Gastrocnemius medialis (tissue), 4 donors: ENCODE measurements at places on chromosomes 1 and 21. TPM values are rescaled to one million over a fixed set of nuclear protein-coding genes. Genes with fewer than 3 reads are reported as not detected.

The RBP7 gene
- total RNA-seq, result 7.9 TPM

The GJC2 gene
- 0.64 TPM for total RNA-seq

The OR10X1 gene
- total RNA-seq, result not detected

The VSIG8 gene
- total RNA-seq, result not detected

The RIMS3 gene
- 0.56 TPM for total RNA-seq

The ADAMTS1 gene
- 26.8 TPM for total RNA-seq

The GPBP1L1 gene
- total RNA-seq, result 58.5 TPM

The LRRC40 gene
- 6.5 TPM for total RNA-seq

The RGS13 gene
- not detected for total RNA-seq

The DNASE2B gene
- 1.3 TPM for total RNA-seq

The PRDM2 gene
- total RNA-seq, result 37.0 TPM

The KRTAP7-1 gene
- total RNA-seq, result not detected

The GIPC2 gene
- total RNA-seq, result 1.5 TPM

DNA sequence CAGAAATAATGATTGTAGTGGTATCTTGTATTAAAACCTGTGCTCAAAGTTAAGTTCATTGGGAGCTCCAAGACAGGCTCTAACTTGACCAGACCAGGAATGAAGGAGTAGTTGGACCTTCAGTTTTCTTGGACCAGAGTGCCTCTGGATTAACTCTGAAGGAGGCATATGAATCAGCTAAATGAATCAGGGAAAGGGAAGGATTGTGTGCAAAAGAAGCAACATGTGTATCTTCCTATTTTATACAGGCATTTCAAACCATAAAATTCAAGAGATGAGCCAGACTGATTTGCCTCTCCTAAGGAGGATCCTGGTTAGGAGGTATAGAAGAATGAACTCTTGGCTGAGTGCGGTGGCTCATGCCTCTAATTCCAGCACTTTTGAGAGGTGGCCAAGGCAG is 71.4 kb downstream of the CC2D1B start:
- DNase-seq, result no peak

DNA sequence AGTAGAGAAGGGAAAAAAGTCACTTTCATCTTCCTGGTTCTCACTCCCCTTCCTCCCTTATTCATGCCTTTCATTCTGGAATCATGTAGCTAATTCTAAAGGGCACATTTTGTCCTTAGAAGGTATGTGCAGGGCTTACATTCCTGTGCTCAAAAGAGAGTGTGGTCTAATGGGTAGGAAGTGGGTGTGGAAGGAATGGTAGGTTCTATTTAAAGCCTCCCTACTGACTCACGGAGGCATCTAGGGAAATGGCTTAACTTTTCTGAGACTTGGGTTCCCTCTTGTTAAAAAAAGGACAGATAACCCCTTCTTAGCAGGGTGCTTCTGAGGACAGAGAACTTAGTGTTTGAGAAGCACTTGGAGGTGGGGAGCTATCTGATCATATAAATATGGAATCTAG is 249.3 kb upstream of the DUSP10 start:
- DNase-seq, result no peak

DNA sequence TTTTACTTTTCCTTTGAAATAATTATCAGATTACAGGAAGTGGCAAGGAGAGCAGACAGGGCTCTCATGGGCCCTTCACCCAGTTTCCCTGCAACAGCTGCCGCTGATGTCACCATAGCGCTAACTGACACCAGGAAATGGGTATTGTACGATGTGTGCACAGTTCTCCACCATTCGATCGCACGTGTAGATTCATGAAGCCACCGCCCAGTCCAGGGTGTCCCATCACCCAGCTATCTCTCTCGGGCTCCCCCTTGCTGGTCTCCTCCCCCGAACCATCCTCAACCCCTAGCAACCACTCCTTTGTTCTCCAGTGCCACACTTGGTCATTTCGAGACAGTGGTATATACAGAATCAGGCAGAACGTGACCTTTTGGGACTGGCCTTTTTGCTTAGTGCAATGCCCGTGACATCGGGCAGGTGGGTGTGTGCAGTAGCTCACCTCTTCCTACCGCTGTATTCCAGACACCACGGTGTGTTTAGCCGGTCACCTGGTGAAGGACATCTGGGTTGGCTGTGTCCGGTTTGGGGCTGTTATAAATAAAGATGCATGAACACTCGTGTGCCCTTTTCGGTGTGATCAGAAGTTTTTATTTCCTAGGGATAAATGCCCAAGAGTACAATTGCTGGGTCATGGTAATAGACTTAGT is 118.4 kb downstream of the CRYAA start:
- DNase-seq, result no peak

DNA sequence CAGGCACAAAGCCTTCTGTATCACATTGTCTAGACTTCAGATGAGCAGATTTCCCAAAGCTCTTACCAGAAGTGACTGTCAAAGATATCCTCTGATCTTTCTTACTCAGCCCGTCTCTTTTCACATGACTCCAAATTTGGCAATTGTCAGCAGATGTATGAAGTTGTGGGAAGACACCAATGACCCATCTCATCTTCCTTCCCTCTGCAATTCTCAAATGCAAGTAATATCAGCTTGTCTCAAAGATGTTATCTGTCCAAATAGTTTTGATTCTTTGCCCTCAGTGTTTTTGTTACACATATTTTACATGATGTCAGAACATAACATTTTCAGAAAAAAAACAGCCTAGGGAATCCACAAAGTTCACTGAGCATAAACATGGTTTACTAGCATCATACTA is 45.1 kb upstream of the RGS2 start:
- no peak for DNase-seq

GRCh38 chr1:43653339-43653738 is 3.4 kb downstream of the KDM4A start:
- DNase-seq, result no peak

DNA sequence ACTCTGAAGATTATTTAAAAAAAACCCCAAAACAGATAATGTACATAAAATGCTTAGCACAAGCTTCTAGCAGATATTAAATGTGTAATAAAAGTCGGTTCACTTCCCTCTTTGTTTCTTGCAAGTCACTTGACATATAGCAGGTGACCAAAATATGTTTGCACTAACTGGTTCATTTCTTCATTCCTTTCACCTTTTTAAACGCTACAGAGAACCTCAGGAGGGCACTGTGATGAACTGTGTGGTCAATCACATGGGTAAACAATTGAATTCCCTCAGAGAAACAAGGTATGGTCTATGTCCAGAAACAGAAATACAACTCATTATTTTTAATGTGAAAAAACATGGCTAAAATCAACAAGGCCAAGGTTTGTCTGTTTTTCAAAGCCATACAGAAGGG is 51.3 kb upstream of the BCL10 start:
- no peak for DNase-seq

DNA sequence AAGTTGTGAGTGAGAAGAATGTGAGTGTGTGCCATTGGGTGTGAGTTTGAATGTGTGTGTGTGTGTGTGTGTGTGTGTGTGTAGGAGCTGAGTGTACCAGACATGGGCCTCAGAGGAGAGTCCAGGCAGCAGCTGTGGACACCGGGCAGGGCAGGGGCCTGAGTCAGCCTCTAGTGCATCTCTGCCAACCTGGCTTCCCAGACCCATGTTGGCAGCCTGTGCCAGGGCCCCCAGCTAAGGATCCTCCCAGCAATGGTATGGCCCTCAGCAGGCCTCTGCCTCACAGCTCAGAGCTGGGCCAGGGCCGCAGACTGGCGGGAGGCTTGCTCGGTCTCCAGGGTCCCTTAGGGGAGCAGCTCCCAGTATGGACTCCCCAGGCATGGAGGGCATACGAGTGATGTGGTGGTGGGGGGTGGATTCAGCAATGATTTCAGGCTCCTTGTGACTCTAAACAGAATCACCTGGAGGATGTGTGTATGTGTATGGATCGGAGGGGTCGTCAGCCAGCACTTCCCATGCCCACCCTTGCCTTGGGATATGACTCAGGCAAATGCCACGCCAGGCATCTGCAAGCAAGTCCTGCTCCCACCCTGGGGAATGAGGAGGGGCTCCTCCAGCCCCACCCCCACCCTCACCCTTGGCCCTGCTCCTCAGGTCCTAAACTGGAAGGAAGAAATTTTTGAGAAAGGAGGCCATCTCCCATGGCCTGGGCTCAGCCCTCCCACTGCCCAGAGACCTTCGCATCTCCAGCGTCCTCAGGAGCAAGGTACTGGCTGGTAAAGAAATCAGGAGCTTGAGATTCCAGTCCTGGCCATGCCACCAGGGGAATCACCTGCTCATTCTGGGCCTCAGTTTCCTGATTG is 1.8 kb upstream of the FOXO6 start:
- DNase-seq, result peak; percentile 80

DNA sequence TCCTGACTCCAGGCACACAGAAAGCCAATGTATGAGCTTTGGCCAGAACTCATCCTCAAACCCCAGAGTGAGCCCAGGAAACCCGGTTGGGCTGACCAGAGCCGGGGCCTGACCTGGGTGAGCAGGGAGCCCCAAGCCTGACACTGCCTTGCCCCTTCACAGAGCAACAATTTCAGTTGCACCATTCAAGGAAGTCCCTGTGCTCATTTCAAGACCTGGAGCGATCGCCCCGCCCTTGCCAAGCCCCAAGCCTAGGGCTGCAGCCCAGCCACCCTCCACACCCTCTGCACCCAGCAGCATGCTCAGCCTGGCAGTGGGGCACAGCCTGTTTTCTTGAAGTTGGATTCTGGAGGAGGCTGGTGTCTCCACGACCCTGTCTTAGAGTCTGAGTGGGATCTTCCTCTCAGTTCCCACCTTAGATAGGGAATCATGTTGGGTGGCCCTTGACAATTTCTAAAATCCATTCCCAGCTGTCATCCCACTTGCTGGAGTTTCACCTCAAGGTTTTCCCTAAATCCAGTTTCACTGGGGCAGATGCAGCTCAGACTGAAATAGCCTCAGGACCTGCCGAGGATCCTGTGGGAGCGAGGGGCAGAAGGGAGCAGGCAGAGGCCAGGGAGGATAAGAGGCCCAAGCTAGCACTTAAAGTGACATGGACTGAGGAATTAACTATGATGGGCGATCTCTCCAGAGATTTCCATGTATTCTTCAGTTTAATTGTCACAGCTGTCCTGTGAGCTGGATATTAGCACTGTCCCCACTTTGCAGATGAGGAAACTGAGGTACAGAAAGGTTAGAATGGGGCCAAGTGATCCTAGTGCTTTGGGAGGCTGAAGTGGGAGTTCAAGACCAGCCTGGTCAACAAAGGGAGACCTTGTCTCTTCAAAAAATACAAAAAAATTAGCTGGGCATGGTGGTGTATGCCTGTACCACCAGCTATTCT is 2.5 kb downstream of the NBL1 start:
- DNase-seq, result no peak

- DNase-seq, result no peak
Measured at GRCh38 chr1:107622535-107622934, 342.4 kb downstream of the VAV3 start.

GRCh38 chr1:218480588-218481099 is 135.5 kb downstream of the TGFB2 start:
- DNase-seq, result no peak

DNA sequence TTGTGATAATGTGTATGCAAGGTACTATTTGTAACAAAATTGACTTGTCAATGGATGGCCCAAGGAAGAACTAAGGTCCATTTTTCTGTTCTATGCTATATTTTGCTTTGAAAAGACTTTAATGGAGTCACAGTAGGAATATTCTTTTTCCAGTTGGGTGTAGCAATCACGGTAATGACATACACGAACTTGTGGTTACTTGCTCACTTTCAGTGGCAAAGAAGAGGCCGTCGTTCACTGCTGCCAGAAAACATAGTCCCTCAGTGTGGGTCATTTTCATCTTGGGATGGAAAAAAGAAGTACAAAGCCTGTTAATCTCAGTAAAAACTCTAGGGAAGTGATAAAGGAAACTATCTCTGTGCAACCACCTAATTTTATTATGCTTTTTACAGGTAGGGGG is 47.8 kb upstream of the LAMC2 start:
- no peak for DNase-seq

DNA sequence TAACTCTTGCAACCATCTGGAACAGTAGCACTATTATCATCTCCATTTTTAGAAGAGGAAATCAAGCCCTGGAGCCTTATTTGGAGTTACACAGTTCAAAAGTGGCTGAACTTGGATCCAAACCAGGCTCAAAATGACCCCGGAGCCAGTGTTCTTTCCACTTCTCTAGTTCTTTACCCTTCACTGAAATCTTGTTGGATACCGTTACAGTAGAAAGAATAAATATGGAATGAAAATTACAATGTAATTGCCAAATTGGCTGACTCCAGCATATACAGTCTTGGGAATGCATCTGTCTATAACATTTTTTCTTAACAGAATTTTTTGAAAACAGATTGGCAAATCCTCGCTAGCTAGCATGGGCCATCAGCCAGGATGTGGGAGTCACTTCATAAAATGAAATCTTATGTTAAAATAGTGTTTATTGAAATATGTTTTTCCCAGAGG is 261.4 kb downstream of the CTH start:
- no peak for DNase-seq

GRCh38 chr1:38546636-38547035 is 312.9 kb downstream of the RRAGC start:
- DNase-seq, result no peak

GRCh38 chr1:70961374-70961975 is 86.1 kb downstream of the PTGER3 start:
- no peak for DNase-seq

DNA sequence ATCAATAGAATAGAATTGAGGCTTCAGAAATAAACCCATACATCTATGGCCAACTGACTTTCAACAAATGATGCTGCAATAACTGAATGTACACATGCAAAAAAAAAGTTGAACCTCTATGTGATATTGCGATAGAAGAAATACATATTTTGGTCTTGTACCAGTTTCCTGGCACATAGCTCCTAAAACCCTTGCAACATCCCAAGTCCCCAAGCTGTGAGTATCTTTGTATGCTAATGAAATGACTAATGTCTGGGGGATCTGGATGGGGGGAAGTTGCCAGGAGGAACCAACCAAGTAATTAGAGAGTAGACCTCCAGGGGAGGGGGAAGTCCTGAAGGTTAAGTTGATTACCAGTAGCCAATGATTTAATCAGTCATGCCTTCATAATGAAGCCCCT is 24.4 kb downstream of the BLZF1 start:
- DNase-seq, result no peak

- no peak for DNase-seq
Measured at GRCh38 chr1:247576514-247576913, 11.6 kb upstream of the OR2G2 start.

GRCh38 chr1:95263450-95263849 is 29.4 kb downstream of the RWDD3 start:
- DNase-seq, result no peak

- DNase-seq, result no peak
Measured at GRCh38 chr1:76284842-76285241, 210.3 kb downstream of the ST6GALNAC3 start.

DNA sequence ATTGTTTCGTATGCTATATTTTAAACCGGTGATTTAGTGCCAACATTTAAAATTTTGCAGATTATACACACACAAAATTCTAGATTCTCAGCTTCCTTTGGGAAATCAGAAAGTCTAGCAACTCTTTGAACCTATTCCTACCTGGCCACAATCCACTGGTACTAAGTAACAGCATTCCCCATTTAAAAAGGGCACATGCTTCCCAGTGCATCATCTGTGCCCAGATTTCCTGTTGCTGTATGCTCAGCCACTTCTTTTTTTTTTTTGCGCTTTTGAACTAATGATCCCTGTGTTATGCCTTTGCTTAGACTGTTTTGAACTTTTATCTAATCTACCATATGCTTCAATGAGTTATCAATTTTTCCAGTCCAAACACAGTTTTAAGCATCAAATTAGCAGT is 548.4 kb downstream of the PLPP3 start:
- no peak for DNase-seq
